Stimulated activated CD4-positive, alpha-beta T cell treated with anti-CD3 and anti-CD28 coated beads, Interleukin-2, amount 100 ng/mL, for 24 hours (primary cell): ENCODE measurements at places on chromosomes 6 and 20.

DNA sequence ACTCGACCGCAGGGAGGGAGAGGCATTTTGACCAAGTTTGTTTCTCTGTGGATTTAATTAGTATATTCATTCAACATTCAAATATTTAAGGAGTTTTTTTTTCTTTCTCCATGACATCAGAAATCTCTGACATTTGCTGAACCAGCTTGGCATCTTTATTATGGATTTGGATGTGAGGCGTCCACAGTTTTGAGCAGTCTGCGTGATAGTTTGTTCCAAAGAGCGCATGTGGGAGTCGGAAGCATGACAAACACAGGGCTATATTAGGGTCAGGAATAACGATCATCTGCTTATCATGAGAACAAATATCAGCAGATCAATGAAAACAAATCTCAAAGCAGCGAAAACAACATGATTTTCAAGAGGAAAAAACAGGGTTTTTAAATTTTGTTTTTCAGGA lies 373.2 kb downstream of the CDH4 start:
- no peak for DNase-seq

DNA sequence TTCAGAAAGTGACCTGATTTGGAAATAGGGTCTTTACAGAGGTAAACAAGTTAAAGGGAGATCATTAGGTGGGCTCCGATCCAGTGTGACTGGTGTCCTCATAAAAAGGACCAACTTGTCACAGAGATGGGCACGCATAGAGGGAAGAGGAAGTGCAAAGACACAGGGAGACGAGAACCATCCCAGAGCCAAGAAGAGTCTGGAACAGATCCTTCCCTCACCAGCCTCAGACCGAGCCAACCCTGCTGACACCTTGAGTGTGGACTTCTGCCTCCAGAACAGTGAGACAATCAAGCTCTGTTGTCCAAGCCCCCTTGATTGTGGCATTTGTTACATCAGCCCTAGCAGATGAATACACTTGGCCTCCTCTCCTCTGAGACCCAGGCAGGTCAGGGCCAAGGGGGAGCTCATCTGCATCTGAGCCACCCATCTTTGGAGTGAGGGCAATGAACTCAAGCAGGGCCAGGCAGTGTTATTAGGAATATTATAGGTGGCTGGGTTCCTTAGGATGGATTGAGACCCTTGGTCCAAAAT lies 22.2 kb upstream of the SCML4 start:
- DNase-seq, result no peak

- DNase-seq, result no peak
Observed at GRCh38 chr20:39800111-39800510, 838.0 kb downstream of the DHX35 start.

- no peak for DNase-seq
Observed at GRCh38 chr20:50278684-50279531, 88.3 kb downstream of the CEBPB start.

DNA sequence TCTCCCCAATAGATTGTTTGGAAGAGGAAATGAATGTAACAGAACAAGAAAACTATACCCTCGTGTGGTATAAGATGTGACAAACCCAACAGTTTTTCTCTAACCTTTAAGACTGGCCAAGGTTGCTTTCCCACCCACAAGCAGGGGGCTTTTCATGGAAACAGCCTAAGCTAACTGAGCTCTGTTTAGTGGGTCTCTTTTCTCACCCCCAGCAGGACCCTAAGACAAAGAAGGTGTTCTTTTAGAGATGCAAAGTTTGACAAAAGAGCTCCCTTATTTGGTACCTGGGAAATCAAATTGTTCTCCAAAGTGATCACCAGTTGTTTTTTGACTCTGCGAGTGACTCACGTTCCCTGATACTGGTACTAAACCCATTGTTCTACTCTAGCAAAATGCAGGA lies 59.1 kb downstream of the MBOAT1 start:
- DNase-seq, result no peak

DNA sequence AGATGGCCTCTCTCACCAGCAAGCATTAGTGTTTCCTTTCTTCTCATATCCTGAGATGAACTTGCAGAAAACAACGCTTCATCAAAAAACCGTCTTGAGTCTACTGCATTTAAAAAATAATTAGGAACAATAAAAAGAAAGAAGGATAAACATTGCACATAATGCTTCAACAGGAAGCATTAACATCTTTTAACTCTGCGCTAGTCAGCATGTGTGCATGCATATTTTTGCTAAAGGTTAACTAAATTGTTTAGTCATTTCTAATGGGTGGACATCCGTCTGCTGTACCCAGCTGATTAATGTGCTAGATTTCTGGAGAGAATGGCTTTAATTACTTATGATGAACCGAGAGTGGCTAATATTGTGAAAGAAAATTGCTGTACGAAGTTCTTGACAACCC lies 349.3 kb downstream of the SOX4 start:
- no peak for DNase-seq

GRCh38 chr6:149026530-149026942 lies 279.7 kb downstream of the UST start:
- DNase-seq, result peak; percentile 42

DNA sequence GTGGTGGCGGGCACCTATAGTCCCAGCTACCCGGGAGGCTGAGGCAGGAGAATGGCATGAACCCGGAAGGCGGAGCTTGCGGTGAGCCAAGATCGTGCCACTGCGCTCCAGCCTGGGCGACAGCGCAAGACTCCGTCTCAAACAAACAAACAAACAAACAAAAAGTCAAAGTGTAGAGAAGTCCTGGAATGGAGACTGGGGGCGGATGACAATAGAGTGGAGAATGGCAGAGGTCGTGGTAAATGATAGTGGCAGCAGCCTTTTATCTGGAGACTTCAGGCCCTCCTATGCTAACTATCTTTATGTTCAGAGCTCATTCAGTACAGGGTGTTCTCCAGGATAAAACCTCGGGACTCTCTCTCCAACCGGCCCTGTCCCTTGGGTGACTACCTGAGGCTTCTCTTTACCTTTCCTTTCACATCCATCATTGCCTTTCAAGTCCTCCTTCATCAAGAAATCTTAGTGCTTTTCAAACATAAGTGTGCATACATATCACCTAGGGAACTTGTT lies 1.4 kb upstream of the FKBPL start:
- no peak for DNase-seq

GRCh38 chr6:159966981-159967380 lies 1.9 kb upstream of the IGF2R start:
- DNase-seq, result no peak

DNA sequence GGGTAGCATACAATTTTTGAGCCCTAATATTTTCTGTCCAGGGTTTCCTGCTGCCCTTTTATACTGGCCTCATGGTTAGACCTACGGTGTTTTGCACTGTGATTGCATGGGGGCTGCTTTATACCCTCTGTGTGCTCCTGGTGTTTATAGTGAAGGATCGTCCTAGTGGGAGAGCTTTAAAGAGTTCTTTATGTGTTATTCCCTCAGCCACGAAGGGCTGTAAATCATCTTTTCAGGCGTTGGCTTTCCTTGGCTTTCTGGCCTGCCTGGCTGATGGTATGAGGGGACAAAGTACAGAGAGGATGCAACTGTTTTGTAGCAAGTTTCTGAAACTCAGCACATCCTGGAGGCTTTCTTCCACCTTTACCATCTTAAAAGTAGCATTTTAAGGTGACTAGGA lies 464.3 kb downstream of the EPM2A start:
- no peak for DNase-seq

DNA sequence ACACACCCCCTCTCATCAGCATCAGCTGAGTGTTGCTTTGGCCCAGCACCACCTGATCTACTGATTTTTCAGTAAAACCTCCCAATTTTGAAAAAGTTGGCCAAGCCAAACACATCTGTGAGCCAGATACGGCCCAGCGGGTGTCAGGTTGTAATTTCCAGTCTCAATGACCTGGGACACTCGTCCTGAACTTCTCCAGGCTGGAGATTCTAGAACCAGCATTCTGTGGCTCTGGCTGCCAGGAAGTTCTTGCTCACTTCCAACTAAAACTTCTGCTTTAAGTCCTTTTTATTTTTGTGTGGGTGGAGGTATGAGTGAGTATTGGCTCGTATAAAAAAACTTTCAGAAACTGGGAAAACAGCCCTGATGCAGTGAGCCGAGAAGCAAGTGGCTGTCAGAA lies 5.1 kb downstream of the KIAA1755 start:
- no peak for DNase-seq

DNA sequence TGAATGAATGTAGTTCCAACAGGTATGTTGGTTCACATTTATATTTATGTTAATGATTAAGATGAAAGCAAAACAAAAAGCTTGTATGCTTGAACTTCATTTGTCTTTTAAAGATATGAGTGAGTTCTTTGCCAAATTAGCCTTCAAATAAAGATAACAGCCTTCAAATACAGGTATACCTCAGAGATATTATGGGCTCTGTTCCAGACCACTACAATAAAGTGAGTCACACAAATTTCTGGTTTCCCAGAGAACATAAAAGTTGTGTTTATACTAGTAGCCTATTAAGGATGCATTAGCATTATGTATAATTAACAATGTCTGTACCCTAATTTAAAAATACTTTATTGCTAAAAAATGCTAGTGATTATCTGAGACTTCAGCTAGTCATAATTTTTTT lies 245.3 kb upstream of the MAN1A1 start:
- DNase-seq, result no peak

DNA sequence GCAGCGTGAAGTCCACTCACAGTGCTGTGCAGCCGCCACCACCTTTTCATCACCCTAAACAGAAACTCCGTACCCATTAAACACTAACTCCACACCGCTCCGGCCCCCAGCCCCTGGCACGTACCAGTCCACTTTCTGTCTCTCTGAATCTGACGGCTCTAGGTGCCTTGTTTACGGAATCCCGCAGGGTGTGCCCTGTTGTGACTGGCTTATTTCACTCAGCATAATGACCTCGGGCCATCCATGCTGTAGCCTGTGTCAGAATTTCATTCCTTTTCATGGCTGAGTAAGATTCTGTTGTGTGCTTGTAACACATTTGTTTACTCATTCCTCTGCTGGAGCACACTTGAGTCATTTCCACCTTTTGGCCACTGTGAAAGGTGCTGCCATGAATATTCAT lies 18.0 kb downstream of the TCFL5 start:
- DNase-seq, result no peak

GRCh38 chr20:45861221-45862075 lies 4.0 kb downstream of the ZSWIM3 start:
- no peak for DNase-seq

GRCh38 chr6:113669606-113670005 lies 187.5 kb upstream of the MARCKS start:
- DNase-seq, result no peak

- DNase-seq, result no peak
Observed at GRCh38 chr6:15689586-15690482, 27.0 kb upstream of the DTNBP1 start.

- DNase-seq, result peak; percentile 70
Observed at GRCh38 chr6:26571592-26572296, 25.0 kb upstream of the ABT1 start.

DNA sequence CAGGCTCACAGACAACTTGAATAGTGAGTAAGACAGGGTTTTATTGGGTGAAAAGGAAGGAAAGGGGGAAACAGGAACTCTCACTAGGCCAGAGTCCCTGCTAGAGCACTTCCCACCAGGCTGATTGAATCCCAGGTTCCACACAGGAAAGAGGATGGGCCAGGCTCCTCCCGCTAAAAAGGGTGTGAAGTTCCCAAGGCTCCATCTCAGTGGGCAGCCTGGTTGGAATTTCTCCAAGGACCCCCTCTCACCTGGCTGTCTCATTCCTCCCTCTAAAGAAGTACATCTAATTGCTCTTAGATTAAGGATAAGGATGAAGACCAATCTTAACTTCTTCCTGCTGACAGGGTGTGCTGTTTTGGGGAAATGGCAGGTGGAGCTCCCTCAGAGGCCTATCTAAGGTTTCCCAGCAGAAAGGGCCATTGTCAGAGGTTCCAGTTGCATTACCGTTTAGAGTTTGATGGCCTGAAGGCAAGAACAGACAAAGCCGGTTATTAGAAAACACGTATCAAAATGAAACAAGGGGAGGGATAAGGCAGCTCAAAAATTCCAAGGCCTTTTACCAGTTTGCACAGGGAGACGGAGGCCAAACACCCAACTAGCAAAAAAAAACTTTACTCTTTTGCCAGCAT lies 21.5 kb downstream of the COL19A1 start:
- DNase-seq, result no peak

- peak; percentile 32 for DNase-seq
Observed at GRCh38 chr6:125793863-125794262, 3.1 kb downstream of the NCOA7 start.

- no peak for DNase-seq
Observed at GRCh38 chr6:16953905-16954304, 147.9 kb upstream of the STMND1 start.

DNA sequence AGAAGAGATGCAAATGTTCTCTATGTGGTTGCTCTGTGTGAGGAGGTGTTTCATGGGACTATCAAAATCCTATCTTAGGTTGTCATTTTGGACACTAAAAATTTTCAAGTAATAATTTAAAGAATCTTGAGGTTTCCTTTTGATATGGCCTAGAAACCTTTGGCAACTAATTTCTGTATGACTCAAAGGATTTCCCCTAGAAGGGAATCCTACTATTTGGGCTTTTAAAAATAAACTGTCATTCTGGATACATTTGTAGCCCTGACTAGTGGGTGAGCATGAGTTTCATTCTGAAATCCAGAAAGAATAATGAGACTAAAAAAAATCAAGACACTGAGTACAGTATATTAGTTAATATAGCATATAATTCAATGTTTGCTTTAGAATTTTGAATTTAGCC lies 25.5 kb upstream of the RAB23 start:
- DNase-seq, result no peak

GRCh38 chr6:120774275-120774674 lies 560.0 kb downstream of the TBC1D32 start:
- DNase-seq, result no peak

GRCh38 chr6:93801101-93801847 lies 381.9 kb upstream of the EPHA7 start:
- no peak for DNase-seq

GRCh38 chr6:5179917-5180316 lies 80.8 kb downstream of the LYRM4 start:
- no peak for DNase-seq

GRCh38 chr6:145137425-145137824 lies 597.9 kb downstream of the EPM2A start:
- DNase-seq, result no peak

DNA sequence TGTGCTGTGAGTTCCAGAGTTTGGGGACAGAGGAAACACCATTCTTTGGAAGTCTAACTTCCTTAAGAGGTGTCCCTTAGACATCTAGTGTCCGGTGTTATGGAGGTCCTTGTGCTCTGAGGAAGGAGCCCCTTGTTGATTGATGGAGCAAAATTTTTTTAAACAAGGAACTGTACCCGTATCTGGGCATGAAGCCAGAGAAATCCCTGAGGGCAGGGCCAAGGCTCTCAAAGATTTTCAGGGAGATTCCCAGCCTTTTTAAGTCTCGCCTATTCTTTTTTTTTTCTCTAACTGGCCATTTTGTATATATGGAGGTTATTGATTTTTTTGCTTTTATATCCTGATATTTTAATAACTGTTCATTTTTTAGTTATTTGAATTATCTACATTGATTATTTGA lies 45.9 kb downstream of the TRIM38 start:
- DNase-seq, result no peak

- peak; percentile 18 for DNase-seq
Observed at GRCh38 chr20:57708694-57709673, 831 bp downstream of the PMEPA1 start.

GRCh38 chr6:40986921-40987819 lies 51.9 kb downstream of the UNC5CL start:
- no peak for DNase-seq
